Bone marrow (tissue), 2 donors: ENCODE measurements at places on chromosomes 3 and 15.

DNA sequence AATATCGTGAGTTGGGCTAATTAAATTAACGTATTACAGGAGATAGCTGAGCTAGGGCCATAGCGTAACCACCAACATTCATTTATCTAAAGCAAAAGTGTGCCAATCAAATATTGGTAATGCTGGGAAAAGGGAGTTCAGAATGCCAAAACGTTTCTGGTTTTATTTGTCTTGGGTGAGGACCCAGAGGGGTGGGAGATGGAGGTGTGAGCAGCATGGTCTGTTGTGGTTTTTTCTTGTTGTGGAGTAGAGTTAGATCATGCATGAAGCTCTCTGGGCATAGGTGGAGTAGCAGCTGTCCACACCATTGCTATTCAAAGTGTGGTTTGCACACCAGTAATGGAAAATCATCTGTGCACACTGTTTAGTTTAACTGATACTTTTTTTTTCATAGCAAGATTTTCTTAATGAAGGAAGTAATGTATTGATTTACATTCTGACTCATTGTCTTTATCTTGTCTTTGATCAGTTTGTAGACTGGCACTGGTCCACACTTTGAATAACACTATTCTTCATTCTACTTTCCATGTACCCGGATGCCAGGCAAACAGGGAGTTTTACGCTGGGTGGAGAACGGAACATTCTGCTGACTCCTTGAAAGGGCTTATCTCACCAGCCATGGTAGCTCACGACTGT, 50.8 kb upstream of the CRTC3 start:
- DNase-seq, result no peak

DNA sequence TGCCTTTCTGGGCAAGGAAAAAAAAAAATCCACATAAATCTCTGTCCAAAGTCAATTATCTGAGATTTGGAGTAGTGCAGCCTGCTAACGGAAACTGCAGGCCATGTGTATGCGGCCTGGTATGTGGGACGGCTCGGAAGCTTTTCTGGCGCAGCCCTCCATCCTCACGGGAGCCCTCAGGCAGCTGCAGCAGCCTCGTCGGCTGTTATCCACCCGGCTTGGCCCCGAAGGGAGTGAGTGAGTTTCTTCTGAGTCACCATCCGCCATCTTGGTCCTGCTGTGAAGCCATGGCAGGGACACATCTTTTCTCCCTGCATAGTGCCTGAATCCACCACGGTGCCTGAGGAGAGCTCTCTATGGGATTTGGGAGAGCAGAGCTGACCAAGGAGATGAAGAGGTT, 62.8 kb downstream of the POLR2M start:
- DNase-seq, result no peak

- DNase-seq, result no peak
Measured at GRCh38 chr3:13237776-13238490, 164.7 kb upstream of the IQSEC1 start.

- no peak for DNase-seq
Measured at GRCh38 chr3:4972652-4973643, 6.3 kb upstream of the BHLHE40 start.

DNA sequence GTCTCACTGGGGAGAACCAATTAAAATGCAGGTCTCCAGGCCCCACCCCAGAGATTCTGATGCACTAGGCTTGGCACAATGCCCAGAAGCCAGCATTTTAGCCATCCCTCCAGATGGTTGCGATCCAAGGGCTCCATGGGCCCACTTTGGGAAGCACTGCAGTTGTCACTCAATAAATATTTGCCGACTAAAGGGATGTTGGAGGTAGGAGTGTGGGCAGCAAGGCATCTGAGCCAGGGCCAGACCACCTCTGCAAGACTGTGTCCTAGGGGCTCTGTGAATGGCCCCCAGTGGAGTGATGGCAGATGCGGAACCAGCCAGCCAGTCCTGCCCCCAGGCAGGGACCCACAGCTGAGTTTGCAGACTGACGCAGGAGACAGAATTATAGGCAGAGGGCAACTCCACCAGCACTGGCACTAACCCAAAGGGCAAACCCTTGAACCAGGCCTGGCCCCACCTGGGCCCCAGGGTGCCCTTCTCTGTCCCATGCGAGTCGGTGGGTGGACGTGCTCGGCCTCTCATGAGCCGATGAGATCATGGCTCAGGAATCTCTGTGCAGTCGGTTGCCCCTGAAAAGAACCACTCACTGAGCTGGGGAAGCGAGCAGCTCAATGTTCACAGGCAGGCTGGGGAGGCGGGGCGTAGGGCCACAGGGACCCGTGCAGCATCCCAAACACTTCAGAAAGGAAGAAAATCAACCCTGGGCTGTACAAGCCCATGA, 49.7 kb downstream of the SEMA5B start:
- no peak for DNase-seq

DNA sequence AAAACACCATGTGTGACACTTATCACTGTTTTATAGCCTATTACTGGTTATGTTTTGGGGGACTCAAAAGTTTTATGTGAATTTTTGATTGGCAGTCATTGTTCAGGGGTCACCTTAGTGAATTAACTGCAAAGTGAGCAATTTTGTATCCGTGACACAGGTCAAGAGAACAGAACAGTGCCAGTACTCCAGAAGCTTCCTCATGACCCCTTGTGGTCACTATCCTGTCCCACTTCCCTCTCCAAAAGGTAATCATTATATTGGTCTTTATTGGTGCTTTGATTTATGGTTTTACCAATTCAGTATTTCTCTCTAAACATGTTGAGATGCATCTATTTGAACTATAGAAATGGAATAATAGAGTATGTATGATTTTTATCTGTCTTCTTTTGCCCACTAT, 107.1 kb downstream of the STT3B start:
- no peak for DNase-seq

DNA sequence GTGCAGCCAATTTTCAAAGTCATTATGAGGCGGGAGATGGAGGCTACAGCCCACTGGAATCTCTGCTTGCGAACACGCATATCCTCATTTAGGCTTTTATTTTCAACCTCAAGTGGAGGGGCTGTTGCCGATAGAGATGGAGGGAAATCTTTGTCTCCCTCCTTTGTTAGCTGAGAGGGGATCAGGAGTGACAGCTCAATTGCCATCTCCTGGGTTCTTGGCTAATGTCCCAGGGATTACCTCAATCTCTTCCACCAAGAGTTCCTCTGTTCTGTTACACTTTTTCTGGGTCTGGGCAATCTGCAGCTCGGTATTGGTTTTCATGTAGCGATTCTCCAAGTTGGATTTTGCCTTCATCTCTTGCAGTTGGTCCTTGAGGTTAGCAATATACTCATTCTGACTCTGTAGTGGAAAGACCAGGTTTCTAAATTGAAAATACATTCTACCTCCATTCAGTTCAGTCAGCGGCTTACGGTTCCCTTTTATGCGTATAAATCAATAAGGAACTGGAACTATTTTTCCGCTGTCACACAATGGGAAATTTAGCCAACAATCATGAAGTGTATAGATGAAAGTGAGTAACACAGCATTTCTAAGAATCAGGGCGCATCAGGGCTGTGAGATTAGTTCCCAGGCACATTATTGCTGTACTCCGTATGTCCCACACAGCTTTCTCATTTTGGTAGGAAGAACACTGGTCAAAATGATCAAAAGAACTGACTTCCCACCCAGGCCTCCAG, 36.2 kb upstream of the RPL35A start:
- no peak for DNase-seq

- DNase-seq, result no peak
Measured at GRCh38 chr15:57102858-57103257, 184.4 kb downstream of the TCF12 start.

- DNase-seq, result no peak
Measured at GRCh38 chr15:74333662-74334061, 33.8 kb downstream of the CYP11A1 start.

GRCh38 chr3:37308247-37308646, 133.9 kb upstream of the LRRFIP2 start:
- peak; percentile 35 for DNase-seq

DNA sequence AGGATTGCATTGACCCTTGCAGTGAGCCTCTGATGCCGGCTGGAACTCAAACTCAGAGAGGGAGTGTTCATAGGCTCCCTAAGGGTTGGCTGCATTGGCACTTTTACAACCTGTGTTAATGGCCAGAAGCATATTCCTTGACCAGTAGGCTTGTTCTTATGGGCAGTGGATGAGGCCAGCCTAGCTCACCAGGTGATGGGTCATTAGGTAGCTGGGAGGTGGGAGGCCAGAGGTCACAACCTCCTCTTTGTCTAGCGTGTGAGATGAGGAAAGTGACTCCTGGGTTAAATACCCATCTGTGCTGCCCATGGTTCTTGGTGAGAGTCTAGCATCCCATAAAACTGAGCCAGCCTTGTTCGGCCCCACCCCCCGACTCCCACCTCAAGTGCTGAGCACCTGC, 275.7 kb upstream of the CTNNB1 start:
- no peak for DNase-seq

GRCh38 chr15:74548241-74548640, 7.2 kb downstream of the ARID3B start:
- no peak for DNase-seq

DNA sequence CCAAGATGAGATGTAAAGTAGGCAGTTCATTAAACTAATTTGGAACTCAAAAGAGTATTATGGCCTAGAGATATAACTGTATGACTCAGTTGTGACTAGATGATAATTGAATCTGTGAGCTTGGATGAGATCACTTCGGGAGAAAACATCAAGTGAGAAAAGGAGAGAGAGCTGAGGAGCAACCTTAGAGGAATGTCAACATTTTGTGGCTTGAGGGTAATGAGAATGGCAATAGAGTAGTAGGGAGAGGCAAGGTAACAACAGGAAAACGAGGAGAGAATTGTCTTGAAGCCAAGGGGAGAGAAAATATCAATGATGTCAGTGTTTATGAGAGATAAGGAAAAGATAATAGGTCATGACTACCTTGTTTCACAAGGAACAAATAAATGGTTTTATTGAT, 580.2 kb downstream of the NLGN1 start:
- no peak for DNase-seq

DNA sequence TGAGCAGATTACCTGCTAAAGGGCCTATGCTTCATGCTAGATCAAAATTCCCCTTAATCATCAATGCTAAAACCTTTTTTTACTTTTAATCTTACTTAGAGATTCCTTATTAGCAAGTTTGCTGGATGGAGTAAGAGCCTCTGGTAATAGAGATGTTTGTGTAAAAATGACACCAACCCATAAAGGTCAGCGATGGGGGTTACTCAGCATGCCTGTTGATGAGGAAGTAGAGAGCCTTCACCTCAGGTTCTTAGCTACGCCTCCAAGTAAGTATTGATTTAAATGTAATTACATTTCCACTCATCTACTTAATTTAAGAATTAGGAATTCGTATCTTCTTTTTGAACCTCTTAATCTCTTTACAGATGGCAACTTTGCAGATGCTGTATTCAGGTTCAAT, 38.8 kb downstream of the DNAJC13 start:
- no peak for DNase-seq

DNA sequence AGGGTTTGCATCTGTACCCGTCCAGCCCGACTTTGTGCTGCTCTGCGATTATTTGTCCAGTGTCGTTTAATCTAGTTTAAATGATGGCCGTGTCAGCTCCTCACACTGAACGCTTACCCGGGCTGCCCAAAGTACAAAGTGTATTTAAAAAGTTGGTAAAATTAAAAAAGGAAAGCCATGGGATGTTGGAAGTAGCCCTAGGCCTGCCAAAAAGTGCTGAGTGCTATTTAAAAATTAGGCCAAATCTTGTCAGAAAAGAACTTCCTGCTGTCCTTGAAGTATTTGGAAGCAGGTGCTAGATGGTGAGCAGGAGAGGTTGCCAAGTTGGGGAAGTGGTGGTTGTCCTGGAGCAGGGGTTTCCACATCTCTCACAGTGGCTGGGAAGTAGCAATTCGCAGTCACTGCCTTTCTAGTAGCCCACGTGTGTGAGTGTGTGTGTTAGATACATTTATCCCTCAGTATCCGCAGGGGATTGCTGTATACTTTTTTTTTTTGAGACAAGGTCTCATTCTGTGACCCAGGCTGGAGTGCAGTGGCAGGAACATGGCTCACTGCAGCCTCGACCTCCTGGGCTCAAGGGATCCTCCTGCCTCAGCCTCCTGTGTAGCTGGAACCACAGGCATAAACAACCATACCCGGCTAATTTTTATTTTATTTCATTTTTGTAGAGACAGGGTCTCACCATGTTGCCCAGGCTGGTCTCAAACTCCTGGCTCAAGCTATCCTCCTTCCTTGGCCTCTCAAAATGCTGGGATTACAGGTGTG, 664 bp downstream of the PPCDC start:
- DNase-seq, result no peak

GRCh38 chr3:60190073-60190472, 1061.2 kb downstream of the FHIT start:
- DNase-seq, result no peak

- no peak for DNase-seq
Measured at GRCh38 chr3:49610666-49611280, 56.5 kb downstream of the BSN start.

DNA sequence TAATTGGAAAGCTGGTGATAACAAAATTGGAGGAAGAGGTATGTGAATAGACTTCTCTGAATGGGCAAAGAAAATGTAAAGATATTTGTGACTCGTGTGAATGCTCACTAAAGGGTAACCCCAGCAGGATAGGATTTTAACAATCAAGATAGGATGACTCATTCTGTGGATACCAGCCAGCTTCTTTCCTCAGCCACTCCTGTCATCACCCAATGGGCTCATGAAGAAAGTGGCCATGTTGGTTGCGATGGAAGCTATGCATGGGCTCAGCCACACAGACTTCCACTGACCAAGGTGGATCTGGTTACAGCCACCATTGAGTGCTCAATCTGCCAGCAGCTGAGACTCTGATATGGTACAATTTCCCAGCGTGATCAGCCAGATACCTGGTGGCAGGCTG, 40.9 kb downstream of the STRIT1 start:
- DNase-seq, result no peak

DNA sequence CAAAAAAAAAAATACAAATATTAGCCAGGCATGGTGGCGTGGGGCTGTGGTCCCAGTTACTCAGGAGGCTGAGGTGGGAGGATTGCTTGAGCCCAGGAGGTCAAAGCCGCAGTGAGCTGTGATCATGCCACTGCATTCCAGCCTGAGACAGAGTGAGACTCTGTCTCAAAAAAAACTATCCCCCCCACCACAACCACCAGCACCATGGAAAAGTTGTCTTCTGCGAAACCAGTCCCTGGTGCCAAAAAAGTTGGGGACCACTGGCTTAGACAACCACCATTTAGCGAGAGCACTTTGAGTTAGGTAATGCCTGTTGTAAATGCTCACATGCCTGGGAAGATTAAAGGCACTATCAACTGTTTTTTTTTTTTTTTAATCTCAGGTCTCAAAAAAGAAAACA, 15.4 kb downstream of the ARHGAP31 start:
- no peak for DNase-seq

- DNase-seq, result no peak
Measured at GRCh38 chr3:178709051-178709450, 172.8 kb downstream of the KCNMB2 start.
